Stomach (tissue), 19 donors: ENCODE measurements at places on chromosomes 6 and 20. TPM values are rescaled to one million over a fixed set of nuclear protein-coding genes. Genes with fewer than 3 reads are reported as not detected.

Gene APOM
- not detected for total RNA-seq

Gene NNAT
- total RNA-seq = 8.8 TPM

DNA sequence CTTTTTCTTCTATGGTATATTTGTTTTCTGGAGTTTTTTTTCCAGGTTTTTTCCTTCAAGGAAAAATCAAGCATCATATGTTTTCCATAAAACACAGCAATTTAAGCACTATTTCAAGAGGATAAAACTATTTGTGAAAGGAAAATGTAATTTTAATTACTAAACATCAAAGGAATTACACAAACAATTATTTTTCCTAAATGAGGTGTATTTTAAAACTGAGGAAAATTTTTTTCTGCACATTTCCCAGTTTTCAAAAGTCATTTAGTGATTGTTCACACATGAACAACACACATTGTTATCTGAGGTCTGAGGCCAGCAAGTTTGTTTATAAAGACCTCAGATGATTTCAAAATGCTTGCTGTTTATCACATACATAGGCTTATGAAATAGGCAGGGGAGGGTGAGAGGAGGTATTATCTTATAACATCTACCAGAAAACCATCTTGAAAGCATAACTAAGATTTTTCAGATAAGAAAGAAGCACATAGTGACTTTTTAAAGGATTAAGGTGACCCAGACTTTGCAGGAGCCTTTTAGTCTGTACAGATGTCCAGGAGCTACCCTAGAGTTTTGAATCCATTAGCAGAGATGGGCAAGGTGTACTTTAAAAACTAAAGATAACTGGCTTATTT lies 381.6 kb downstream of the GJA1 start:
- H3K27me3 ChIP-seq = no peaks in the 10 kb centered on the region
- no peaks in the 10 kb centered on the region for H3K36me3 ChIP-seq
- no peak overlapping the region for H3K4me3 ChIP-seq
- H3K4me1 ChIP-seq = no peaks in the 10 kb centered on the region

DNA sequence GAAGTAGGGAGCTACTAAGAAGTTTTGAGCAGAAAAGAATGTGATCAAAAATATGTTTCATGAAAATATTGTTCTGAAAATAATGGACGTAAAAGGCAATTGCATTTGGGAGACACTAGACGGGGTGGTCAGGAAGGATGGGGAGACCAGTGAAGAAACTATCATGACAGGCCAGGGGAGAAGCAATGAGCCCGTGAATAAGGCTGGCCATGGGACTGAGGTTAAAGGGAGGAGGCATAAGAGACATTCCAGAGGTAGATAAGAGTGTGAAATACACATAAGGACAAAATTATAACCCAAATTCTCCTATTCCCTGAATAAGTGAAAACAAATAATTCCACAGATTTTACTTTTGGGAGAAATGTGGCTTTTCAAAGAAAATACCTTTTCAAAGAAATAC lies 51.7 kb downstream of the MARCKS start:
- no peaks in the 10 kb centered on the region for H3K36me3 ChIP-seq
- H3K4me1 ChIP-seq = peaks cover 6% of the 10 kb centered on the region
- no peaks in the 10 kb centered on the region for H3K27me3 ChIP-seq
- no peak overlapping the region for H3K4me3 ChIP-seq

- no peaks in the 10 kb centered on the region for H3K27me3 ChIP-seq
- H3K4me3 ChIP-seq = no peak overlapping the region
- H3K27ac ChIP-seq = peak overlapping the region; percentile 9
- H3K4me1 ChIP-seq = no peaks in the 10 kb centered on the region
Observed at GRCh38 chr6:116047173-116047933, 13.3 kb downstream of the FRK start.

- DNase-seq = peak; percentile 34
- H3K27me3 ChIP-seq = no peaks in the 10 kb centered on the region
- H3K36me3 ChIP-seq = no peaks in the 10 kb centered on the region
- no peak overlapping the region for H3K4me3 ChIP-seq
- H3K4me1 ChIP-seq = no peaks in the 10 kb centered on the region
- H3K27ac ChIP-seq = no peak overlapping the region
Observed at GRCh38 chr6:84645000-84645399, 119.4 kb downstream of the TBX18 start.
